GM18507 (cell line): ENCODE measurements at places on chromosomes 2 and 18.

DNA sequence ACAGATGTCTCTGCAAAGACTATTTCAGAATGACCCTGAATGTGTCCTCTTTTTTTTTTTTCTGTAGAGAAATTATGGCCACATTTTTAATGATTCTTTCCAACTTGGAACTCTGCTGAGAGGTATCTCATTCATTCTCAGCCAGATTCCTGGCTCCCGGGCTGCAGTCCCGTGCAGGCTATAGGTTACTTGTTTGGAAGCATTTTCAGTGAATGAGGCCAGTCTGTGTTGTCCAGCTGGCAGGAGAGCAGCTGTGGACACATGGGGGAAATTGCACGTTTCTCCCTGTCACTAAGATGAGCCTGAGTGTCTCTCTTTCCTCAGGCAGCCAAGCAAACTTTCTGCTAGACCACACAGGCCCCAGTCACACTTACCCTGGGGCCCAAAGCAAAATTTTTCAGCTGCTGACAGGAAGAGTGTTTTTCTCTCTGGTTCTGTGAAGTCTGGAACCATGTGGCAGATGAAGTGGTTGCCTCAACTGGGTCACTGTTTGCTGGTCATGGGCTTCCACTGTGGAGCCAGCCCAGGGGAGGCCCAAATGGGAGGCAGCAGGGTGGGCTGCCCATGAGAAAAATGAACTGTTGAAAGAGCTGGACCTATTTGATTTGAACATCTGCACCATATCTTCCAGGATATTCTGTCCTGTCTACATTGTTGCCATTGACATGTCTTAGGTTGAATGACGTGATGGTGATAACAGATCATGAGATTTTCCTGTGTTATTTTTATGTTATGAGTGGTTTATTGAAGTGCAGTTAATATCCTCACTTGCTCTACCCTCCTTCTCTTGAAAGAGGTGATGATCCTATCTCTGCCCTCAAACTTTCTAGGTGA is 431.2 kb downstream of the LPIN1 start:
- no peak for DNase-seq

DNA sequence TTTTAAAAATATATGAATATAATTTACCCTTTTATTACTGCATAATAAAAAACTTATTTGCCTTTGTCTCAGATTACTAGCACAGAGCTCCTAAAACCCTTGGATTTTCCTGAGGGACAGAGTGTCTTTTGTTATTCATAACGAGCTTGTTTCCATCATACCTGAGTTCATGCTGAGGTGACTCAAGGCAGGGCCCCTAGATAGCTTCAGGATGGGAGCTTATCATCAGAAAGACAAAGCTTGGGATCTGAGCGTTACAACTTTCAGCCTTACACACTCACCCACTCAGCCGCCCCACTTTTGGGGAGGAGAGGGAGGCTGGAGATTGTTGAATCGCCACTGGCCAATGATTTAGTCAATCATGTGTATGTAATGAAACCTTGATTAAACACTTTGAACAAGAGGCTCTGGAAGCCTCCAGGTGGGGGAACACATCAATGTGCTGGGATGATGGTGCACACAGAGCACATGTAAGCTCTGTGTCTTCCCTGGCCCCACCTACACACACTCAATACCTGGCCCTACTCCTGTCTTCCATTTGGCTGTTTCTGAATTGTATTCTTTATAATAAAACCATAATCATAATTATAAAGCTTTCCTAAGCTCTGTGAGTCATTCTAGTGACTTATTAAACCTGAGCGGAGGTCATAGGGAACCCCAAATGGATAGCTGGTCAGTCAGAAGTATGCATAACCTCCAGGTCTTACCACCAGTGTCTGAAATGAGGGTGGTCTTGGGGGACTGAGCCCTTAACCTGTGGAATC is 28.5 kb upstream of the DNAH7 start:
- no peak for DNase-seq

- DNase-seq = no peak
Measured at GRCh38 chr2:46179037-46179621, 118.1 kb upstream of the EPAS1 start.

GRCh38 chr2:179253226-179253625 is 11.4 kb downstream of the SESTD1 start:
- DNase-seq = no peak

DNA sequence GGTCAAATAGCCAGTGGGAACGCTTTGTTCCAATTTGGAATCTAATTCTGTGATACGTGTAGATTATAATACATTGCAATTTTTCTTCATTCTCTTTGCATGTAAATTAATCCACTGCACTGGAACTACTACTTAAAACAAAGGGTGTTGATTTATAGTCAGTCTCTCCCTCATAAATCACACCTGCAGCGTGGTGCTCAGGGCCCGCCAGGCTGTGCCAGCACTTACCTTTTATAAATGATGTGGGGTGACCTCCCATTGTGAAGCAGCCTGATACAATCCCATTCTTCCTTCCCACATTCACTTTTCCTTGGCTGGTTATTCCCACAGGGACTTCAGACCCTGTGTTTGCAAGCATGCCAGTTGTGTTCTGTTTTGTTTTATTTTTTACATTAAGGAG is 302.3 kb upstream of the ID2 start:
- DNase-seq = no peak

- DNase-seq = no peak
Measured at GRCh38 chr2:187157046-187157445, 291.0 kb downstream of the CALCRL start.

DNA sequence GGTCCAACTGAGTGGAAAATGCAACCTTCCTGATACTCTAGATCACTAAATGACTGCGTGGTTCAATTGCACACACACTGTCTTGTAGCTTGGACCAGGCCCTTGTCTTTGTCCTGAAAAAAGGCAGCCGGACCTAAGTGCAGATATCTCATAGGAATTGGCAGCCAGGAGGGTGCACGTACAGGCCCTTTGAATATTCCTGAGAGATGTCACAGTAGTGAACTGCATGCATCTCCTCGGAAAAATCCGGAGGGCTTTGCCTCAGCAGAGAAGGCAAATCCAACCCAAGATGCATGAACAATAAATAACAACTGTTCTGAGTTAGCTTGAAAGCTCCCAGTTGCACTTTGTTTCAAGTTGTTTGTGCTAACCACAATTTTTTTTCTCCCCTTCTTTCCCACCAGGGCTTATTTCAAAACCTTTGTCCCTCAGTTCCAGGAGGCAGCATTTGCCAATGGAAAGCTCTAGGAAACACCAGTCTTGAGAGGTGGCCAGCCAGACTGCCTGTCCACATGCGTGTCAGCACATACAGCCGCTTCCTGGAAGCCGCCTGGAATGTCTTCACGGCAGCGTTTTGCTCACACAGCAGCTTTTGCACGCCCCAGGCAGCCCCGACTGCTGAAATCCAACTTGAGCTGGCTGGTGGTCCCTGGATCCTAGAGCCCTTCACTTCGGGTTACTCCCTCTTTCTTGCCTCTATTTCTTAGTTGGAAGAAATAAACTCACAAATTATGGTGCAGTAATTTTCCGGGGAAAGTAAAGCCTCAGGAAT is 54.4 kb upstream of the FOSL2 start:
- no peak for DNase-seq

DNA sequence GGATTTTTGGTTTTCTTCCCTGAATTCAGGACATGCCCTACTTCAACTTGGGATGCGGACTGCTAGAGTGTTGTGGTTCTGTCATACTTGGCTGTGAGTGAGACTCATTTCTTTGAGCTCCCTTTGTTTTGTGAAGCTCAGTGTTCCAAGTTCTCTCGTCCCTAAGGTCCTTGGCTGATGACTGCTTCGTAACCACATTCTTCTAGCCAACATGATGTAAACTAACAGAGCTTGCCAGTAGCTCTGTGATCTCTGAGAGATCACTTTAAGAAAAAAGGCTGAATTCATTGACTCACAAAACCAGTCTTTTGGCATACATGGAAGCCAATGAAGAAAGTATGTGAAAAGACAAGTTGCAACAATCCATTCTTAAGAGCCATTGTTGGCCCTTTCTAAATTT is 96.9 kb upstream of the MSTN start:
- no peak for DNase-seq

- DNase-seq = no peak
Measured at GRCh38 chr2:6454286-6454990, 411.3 kb downstream of the CMPK2 start.

GRCh38 chr18:11859903-11860407 is 8.7 kb downstream of the CHMP1B start:
- DNase-seq = no peak

DNA sequence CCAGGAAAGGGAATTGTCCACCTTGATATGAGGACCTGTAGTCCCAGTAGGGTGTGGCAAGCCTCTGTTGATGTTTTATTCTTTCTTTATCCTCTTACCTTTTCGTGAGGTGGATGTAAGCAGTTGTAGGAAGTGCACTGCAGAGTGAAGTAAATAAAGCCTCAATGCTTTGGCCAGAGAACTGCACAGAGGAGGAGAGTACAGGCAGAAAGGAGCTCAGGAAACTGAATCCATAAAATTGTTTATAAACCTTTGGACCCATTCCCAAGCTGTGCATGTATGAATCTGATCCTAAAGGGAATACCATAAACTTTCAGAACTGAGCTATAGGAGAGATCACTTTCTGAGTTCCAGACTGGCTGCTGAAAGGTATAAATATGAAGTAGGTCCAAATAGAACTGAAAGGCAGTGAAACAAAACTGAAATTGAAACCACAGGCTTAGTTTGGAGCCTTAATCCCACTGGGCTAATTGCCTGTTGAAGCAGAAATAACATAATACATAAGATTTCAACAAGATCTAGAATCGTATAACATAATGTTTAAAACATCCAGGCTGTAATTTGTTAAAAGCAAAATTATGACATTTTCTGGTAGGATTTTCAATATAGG is 17.9 kb upstream of the SLC9A4 start:
- no peak for DNase-seq

DNA sequence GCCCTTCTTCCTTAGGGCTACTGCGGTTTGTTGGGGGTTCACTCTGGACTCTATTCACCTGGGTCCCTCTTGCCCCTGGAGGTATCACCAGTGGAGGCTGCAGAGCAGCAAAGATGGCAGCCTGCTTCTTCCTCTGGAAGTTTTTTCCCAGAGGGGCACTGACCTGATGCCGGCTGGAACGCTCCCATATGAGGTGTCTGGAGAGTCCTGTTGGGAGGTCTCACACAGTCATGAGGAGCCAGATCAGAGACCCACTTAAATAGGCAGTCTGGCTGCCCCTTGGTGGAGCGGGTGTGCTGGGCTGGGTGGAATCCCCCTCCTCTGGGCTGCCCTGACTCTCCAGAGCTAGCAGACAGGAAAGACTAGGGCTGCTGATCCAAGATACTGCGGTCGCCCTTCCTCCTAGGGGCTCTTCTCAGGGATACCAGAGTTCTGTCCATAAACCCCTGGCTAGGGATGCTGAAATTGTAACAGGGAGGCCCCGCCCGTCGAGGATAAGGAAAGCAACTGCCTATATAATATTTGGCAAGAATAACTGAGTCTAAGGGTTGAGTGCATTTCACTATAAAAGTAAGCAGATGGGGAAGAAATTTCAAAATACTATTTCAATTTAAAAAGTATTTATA is 140.7 kb downstream of the NOL4 start:
- DNase-seq = no peak

DNA sequence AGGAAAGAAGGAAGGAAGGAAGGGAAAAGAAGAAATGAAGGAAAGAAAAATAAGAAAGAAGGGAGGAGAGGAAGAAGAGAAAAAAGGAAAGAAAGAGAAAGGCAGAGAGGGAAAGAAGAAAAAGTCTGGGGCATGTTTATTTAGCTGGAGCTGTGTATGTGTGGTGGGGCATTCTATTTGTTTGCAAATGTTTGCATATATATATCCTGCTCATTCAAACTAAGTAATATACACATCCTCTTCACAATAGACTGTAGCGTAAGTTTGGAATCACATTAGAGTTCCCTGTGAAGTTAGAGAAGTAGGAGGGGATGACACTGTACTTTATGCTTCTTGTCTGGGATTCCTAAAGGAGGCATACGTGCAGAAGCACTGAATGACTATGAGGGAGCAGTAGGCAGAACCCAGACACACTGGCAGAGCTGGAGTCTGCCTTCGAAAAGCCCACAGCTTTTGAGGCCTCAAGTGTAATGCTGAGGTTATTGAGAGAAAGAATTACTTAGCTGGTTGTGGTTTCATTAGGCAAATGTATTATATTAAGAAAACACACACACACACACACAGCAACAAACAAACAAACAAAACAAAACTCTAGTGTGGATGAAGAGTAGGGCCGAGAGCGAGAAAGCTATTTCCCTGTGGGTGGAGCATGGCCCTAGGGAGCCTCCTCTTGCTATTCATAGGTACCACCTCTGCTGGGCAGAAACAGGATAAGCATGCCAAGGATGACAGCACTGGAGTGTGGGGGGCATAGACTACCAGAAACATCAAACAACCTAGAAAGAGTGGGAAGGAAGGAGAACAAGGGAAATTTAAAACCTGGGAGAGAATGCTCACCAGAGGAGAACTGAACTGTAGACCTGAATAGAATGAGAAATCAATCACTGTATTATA is 905.1 kb upstream of the NXPH2 start:
- no peak for DNase-seq

DNA sequence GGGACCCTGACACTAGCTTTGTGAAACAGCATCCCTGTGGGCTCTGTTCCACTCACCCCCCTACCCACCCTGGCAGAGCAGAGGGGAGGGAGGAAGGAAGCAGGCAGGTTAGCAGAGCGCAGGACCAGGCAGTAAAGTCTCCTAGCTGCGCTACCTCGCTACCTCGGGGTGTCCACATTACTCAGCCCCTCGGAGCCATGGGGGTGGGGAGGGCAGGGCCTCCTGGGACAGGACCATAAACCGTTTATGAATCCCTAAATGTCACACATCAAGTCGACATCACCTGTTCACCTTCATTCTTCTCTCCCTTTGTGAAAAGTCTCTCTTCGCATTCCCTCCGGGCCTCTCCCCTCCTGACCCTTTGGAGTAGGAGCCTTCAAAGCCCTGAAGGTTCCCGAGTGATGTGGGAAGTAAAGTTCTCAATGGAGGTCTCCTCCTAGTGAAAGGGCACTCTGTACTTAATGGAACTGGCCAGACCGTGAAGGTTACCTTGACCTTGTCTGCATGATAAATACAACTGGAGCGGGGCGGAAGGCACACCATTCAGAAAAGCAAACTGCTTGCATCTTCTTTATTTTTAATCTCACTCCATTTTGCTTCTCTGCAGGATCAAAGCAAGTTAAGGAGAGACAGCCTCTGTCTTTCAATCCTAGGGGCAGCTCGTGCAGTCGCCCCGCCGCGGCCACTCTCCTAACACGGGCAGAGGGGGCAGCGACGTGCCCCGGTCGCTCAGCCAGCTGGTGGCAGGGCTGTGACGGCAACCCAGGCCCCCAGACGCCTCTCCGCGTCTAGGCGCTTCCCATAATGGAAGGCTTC is 23.7 kb upstream of the SMAD7 start:
- DNase-seq = no peak
